ENCODE measurements at places on chromosomes 4 and X.
A peak's percentile ranks its signal among the peaks of the same experiment; 100 is the strongest.

DNA sequence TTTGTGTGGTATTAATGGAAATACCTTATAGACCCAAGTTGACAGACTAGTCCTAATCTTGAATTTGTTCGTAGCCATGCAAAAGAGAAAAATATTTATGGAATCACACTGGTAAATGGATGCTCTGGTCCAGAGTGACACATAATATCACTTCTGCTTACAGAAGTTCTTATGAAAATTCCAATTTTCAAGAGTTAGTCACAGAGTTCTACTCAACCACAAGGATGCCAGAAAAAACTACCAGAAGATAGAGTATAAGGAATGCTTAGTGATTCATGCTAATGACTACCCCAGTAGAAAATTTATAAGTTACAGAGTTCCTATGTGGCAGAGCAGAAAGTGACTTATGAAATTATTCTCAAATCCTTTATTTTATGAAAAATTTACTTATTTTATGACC, 1384.8 kb downstream of the FAM133A start:
- DNase-seq, result no peak

- peak; percentile 79 for DNase-seq
Observed at GRCh38 chr4:14532436-14532835, 469.8 kb upstream of the CPEB2 start.

- no peak for DNase-seq
Observed at GRCh38 chr4:55363691-55364351, 17.8 kb downstream of the SRD5A3 start.

GRCh38 chr4:13815231-13815630, 187.7 kb upstream of the BOD1L1 start:
- DNase-seq, result no peak

GRCh38 chr4:85829276-85830051, 354.5 kb downstream of the ARHGAP24 start:
- no peak for DNase-seq

GRCh38 chr4:4455210-4455865, 68.4 kb downstream of the NSG1 start:
- DNase-seq, result peak; percentile 43

GRCh38 chrX:25968920-25969319, 169.2 kb upstream of the MAGEB18 start:
- DNase-seq, result no peak

DNA sequence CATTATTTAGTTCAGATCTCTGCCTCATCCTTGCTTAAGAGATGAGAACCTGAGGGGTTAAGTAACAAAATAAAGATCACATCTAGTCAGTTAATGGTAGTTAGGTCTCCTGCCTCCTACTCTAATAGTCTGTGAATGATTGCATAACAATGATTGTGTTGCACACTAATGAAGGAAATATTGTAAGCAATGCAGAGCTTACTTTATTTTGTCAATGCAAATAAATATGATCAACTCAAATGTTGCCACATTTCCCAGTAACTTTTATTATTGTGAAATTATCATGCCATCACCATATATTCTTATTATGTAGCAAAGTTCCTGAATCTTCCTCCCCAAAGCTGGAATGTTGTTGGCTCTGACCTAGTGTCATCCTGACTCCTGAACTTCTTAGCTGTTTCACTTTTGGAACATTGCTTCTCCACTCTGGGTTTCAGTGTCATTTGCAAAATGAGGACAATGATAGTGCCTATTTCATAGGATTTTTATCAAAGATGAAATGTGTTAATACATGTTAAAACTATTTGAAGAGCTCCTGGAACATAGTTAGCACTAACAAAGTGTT, 17.0 kb upstream of the GABRA4 start:
- no peak for DNase-seq

DNA sequence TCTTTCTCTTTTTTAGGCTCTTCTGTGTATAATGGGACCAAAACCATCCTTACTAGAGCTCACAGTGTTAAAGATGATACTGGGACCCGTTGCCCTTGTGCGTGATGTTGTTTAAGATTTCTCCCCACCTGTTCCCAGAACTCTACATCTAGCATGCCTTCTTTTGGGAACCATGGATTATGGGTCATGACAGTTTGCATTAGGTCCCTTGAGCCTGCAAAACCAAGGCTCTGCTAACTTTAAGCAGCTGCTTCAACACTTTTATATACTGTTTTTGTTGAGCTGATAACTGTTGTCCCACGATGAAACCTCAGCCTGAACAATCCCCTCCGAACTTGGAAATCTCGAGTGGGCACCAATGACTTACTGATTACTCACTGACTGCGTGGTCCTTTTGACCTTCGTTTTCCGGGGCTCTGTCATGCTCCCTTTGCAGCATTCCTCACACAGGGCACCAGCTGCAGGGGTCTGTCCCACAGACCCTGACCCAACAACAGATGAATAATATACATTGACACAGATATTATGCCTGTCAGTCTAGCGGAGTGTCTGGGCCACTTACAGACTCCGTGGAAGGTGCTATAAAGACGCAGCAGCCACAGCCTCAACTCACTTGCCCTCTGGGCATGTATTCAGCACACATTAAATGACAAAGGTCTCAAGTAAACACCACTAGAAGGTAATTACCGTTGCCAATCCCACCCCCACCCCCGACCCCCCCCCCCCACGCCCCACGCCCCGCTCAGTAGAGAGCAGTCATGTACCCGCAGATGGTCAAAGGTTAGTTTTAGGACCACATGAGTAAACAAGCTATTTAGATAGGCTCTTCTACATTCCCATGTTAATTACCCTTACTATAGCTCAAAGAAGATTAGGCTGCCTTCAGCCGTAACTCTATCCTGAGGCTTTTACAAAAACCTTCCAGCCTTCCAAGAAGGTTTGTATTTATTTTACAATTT, 162.0 kb upstream of the WDFY3 start:
- no peak for DNase-seq

GRCh38 chr4:157889788-157890187, 283.0 kb downstream of the GASK1B start:
- DNase-seq, result no peak

GRCh38 chr4:2354118-2354517, 64.3 kb downstream of the ZFYVE28 start:
- no peak for DNase-seq
